ENCODE measurements at places on chromosomes 7 and 10.

DNA sequence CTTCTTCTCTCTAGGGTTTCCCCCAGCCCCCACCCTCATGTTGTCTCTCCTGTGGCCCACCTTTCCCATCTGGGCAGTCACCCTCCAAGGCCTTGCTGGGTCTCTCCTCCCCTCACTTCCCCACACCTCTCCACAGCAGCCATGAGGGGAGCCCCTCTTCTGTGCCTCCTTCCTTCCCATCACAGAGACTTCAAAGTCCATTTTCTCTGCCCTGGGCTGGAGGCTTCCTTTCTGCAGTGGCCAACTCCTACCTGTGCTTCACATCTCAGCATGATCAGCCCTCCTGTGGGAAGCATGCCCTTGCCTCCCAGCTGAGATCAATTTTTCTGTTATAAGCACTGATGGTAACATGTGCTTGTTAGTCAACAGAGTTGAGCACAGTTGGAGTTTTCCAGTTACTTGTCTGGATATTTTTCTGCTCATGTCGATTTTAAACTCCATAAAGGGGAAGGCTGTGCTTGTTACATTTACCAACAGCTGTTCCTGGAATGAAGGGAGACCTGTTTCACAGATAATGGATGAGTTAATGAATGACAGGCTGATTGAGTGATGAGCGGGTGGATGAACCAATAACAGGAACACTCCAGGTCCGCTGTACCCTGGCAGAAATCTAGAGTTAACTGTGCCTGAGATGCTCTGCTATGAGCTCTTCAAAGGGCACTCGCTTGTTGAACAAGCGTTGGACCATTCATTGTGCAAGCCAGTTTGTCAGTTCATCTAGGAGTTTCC lies 71.4 kb upstream of the PRSS58 start:
- no peak for DNase-seq

GRCh38 chr10:43885252-43885651 lies 236.6 kb upstream of the ZNF32 start:
- no peak for DNase-seq

GRCh38 chr7:99094401-99094800 lies 49.5 kb downstream of the SMURF1 start:
- DNase-seq, result no peak

DNA sequence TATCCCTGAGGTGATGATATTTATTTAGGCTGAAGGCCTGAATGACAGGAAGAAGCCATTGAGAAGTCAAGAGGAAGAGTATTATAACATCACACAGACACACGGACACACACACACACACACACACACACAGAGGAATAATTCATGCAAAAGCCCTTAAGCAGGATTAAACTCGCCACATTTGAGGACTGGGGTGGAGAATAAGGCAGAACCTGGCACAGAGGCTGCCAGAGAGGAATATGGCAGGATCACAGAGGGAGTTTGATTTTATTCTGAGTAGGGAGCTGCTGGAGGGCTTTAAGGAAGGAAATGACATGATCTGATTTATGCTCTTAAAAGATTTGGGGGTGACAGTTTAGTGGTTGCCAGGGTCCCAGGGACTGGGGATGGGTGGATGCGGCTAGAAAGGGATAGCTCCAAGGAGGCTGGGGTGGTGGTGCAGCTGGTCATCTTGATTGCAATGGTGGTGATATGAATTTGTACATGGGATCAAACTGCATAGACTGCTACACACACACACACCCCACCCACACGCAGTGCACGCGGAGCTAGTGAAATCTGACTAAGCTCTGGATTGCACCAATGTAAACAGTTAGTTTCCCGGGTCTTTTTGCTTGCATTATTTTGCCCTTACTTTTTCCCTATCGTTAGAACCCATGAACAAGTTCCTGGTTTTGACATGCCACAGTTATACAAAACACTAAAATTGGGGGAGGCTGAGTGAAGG lies 11.2 kb downstream of the SMURF1 start:
- DNase-seq, result no peak

DNA sequence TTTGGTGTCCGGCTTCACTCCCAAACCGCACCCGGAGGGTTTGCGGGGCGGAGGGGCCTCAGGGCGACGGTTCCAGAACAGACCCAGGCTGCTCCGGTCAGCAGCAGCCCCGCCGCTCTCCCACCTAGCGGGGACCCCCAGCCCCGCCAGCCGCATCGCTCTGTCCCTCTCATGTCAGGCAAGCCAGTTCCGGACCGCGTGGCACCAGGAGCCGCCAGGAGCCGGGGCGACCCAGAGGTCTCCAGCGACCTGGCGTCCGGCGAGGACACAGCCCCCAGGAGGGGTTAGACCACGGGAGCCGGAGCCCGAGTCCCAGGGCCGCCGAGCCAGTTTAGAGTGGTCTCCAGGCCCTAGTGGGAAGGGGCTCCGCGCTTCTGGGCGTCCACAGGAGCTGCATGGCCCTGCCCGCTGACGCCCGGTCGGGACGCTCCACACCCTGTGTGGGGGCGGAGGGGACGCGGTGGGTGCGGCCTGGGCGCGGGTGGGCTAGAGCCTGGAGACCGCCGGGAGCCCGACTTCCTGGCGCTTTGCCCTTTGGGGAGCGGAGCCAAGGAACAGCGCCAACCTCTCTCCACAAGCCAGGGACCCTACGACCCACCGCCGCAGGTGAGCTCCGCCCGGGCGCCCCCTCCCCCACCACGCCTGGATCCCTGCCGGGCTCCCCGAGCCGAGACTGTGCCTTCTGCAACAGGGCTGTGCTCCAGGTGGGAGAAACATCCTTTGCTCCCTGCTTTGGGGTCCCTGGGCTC lies 43.4 kb downstream of the ZNF117 start:
- peak; percentile 60 for DNase-seq

GRCh38 chr7:24133691-24134090 lies 150.3 kb upstream of the NPY start:
- no peak for DNase-seq

- no peak for DNase-seq
Observed at GRCh38 chr10:78236416-78237015, 202.9 kb downstream of the RPS24 start.

DNA sequence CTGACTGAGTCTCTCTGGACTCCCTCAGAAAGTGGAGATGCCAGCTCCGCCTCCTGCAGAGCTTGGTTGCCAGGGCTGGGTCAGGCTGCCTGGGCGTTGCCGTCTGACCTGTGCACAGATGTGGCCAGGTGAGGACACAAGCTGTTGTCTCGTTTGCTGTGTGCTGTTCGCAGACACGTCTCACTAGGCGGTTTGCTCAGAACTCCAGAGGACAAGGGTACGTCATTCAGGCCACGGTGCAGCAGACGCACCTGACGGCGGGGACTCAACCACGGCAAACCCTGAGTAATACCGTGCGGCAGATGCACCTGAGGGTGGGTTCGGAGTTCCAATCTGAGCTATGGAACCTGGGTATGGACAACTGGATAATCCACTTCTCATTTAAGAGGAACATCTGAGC lies 11.7 kb downstream of the GPER1 start:
- DNase-seq, result no peak

DNA sequence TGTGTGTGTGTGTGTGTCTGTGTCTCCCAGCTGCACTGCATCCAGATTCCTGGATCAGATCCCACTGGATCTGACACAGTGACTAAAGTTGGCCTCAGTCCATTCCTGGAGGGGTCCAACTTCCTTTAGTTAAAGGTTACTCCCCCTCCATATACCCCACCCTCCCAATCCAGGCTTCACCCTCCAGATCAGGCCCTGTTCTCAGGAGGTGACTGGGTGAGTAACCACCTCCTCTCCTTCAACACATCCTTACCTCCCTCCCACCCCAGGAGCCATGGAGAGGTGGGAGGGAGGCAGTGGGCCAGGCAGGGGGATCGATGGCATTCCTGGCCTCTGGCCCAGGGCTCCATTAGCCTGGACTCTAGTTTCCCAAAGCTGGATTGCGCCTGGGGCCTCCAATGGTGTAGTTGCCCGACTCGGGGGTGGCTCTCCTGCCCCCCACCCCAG lies 11.3 kb downstream of the KCNIP2 start:
- DNase-seq, result no peak

DNA sequence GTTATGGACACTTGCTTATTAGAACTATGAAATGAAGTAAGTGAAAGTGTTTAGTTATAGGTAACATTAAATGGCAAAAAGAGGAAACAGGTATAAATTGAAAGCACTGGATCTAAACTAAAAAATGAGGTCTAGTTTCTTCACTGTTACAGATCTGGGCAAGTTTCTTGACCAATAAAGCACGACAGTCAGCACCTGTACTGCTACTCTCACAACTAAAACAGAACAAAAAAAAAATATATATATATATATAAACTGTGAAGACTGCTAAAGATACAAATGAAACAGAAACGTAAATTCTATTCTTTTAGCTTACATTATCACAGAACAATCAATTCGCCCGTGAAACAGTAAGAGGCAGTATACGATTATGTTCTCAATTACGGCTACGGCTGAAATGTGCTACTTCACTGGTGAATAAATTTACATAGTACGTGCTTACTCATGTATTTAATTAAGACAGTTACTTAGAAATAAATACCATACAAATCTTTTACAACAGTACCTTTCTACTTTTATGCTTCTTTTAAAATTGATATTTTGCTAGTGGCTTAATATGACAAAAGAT lies 4.2 kb downstream of the AHR start:
- DNase-seq, result no peak

DNA sequence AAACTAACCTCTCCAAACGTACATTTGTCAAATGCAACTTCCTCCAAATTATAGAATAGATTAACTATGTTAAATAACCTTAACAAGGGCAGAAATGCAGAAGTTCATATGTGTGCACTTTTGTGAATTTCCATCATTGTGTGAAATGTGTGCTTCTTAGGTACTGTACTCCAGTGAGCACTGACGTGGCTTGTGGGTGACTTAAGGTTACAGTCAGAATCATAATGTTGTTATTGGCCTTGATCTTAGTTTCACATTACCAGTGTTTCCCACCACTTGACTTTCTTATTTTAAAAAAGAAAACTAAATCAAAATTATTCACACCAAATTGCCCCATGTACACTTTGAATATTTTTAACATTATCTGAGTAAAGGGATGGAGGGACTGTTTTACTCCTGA lies 155.1 kb upstream of the FZD8 start:
- DNase-seq, result no peak

GRCh38 chr7:19290968-19291367 lies 145.7 kb upstream of the FERD3L start:
- DNase-seq, result no peak

GRCh38 chr10:58842860-58843376 lies 330.2 kb downstream of the BICC1 start:
- no peak for DNase-seq

DNA sequence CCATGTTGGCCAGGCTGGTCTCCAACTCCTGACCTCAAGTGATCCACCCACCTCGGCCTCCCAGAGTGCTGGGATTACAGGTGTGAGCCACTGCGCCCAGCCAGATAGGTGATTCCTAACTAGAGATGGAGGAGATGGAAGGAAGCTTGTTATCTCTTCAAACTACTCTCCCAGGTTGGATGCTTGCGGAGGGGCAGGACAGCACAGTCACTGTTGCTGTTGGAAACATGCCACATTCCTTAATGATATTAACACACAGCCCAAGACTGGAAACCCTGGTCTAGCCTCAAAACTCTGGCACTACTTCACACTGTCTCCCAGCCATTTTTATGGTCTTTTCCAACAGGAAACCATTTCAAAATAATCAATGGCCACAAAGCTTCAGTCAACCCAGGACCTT lies 468.8 kb upstream of the NRP1 start:
- DNase-seq, result no peak

DNA sequence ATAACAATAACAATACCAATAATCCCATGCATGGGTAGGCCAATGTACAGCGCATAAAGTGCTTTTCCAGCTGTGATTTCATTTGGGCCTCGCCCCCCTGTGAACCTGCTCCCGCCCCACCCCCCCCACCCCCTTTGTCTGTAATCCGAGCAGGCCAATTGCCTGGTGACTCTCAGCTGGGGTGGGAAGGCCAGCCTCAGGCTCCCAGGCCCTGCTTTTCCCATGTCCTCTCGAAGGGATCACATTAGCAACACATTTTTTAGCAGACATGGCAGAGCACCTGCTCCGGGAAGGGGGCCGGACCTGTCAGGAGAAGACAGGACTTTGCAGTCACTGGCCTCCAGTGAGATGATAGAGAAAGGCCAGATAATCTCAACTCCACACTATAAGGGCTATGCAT lies 439.3 kb downstream of the RPS24 start:
- no peak for DNase-seq

DNA sequence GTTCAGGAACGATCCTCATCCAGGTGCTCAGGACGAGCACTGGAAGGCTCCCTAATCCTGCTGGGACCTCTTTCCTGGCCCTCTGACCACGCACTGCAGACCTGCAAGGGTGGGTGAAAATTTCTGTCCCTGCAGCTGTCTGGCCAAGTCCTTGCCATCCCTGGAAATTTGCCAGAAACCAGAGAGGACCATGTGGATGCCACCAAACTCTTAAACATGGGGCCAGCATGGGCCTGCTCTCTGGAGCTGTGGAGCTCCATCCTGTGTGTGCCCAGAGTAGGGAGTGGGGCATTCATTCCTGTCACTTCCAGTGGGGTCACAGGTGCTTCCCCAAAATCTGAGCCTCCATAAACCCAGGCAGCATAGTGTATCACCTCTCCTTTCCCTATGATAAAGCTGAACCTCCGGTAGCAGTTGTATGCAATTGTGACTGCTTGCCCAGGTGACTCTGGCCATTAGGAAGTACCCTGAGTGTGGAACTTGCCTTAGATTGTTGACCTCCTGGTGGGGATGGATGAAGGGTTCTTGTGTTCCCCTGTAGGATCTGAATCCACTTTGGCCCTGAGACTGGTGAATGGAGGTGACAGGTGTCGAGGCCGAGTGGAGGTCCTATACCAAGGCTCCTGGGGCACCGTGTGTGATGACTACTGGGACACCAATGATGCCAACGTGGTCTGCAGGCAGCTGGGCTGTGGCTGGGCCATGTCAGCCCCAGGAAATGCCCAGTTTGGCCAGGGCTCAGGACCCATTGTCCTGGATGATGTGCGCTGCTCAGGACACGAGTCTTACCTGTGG lies 57.1 kb downstream of the DMBT1 start:
- DNase-seq, result no peak

DNA sequence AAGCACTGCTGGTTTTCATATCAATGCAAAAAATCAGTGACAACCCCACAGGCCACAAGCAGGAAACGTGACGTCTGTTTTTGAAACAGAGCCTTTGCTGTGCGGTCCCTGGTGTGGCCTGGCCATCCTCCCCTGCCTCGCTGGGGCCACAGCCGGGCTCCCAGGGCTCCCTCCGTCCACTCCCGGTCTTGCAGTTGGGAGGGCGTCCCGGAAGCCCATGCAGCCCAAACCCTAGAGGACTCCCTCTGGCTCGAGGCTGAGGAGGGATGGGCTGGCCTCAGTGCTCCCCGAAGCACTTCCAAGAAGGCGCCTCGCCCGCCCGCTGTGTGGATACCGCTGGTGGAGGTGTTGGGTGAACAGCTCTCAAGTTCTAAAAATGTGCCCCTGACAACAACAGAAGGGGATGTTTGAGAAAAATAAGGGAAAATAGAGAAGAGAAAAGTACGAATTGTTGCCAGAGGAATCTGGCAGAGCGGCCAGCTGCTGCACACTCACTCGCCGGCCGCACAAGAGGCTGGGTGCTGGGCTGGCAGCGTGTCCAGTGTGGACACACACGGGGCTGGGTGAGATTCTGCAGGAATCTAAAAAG lies 73.5 kb downstream of the ZRANB1 start:
- DNase-seq, result no peak
